Mesangial cell (primary cell): ENCODE measurements at places on chromosomes 5 and 9. TPM values are rescaled to one million over a fixed set of nuclear protein-coding genes. Genes with fewer than 3 reads are reported as not detected.

Gene SPRY4
- 17.3 and 18.5 TPM in 2 replicates for total RNA-seq

Gene FAM170A
- not detected in 2 replicates for total RNA-seq

Gene FRMD3
- 1.3 and 2.9 TPM in 2 replicates for total RNA-seq

Gene TMEM215
- total RNA-seq = not detected in 2 replicates

Gene ANKRD31
- under 0.01 TPM in 1 of 2 replicates, not detected in the other for total RNA-seq

Gene DNAH5
- total RNA-seq = 0.76 and 0.98 TPM in 2 replicates

Gene CA9
- 0.13 and 0.16 TPM in 2 replicates for total RNA-seq

Gene TAS2R1
- not detected in 2 replicates for total RNA-seq

Gene SPINK4
- not detected in 2 replicates for total RNA-seq

Gene PSAT1
- 71.9 and 121 TPM in 2 replicates for total RNA-seq

Gene PRSS3
- total RNA-seq = 0.89 and 12.2 TPM in 2 replicates

Gene F12
- total RNA-seq = 3.7 and 5.1 TPM in 2 replicates

Gene PRRX2
- total RNA-seq = 1.6 and 2.7 TPM in 2 replicates

Gene FOXE1
- under 0.01 and 0.38 TPM in 2 replicates for total RNA-seq

Gene MGAT1
- total RNA-seq = 90.4 and 106 TPM in 2 replicates

Gene PCDHGC5
- total RNA-seq = 0.33 and 1.4 TPM in 2 replicates

Gene TEX48
- total RNA-seq = not detected in 2 replicates

Gene FSTL4
- total RNA-seq = 0.38 TPM in 1 of 2 replicates, not detected in the other
